NCI-H524 treated with DMSO at 0.1 percent for 48 hours (cell line): ENCODE measurements at places on chromosomes 2 and 18.

- DNase-seq: no peak
Observed at GRCh38 chr2:168396131-168396530, 59.9 kb upstream of the CERS6 start.

DNA sequence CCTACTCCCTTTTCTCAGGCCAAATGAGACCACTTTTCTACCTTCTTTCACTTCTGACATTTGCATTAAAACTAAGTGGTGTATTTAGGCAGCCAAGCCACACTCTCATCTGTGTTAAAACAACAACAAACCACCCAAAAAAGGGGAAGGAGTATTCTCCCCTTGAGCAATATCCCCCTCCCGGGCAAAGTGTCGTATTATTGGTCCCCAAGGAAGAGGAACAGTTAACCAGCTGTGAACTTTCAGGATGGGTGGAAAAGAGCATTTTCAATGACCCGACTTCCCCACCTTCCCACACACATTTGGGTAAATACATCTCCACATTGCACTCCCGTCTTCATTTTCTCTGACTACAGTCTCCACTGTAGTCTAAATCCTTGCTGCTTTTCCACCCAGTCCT, 44.3 kb downstream of the FEZ2 start:
- no peak for DNase-seq

DNA sequence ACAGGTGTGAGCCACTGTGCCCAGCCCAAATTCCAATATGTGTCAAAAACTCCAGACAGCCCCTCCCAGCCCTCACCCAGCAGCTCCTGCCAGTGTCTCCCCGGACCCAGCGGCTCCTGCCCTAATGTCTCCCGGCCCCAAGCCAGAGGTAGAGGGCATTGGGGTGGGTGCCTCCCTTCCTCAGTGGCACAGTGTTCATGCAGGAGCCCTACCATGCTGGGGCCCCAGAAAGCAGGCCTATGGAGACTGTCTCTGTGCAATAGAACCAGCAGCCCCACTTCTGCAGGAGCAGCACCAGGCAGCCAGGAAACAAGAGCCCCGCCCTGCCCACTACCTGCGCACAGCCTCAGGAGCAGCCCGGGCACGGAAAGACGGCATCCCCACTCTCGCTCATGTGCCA, 70.4 kb downstream of the EIPR1 start:
- DNase-seq: no peak

GRCh38 chr18:78196280-78196679, 783.3 kb upstream of the SALL3 start:
- DNase-seq: no peak

- DNase-seq: no peak
Observed at GRCh38 chr2:145591109-145591809, 1071.3 kb upstream of the ZEB2 start.

GRCh38 chr2:235312571-235312970, 181.3 kb upstream of the AGAP1 start:
- no peak for DNase-seq

DNA sequence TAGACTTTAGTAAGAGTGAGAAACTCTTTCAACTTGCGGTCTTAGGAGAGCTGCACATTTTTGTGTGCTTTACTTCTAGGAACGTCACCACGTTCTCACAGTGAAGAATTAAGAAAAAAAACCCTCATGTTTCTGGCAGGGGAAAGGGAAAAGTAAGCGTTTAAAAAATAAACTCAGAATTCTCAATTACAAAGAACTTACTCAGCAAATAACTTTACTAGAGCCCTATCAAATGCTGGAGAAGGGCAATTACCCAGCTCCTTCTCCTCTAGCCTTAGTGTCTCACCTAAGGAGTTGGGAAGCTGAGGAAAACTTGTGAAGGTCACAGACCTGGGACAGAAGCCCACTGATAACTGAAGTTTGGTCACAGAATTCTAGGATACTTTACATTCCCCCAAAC, 1500.3 kb downstream of the LRP1B start:
- DNase-seq: no peak

DNA sequence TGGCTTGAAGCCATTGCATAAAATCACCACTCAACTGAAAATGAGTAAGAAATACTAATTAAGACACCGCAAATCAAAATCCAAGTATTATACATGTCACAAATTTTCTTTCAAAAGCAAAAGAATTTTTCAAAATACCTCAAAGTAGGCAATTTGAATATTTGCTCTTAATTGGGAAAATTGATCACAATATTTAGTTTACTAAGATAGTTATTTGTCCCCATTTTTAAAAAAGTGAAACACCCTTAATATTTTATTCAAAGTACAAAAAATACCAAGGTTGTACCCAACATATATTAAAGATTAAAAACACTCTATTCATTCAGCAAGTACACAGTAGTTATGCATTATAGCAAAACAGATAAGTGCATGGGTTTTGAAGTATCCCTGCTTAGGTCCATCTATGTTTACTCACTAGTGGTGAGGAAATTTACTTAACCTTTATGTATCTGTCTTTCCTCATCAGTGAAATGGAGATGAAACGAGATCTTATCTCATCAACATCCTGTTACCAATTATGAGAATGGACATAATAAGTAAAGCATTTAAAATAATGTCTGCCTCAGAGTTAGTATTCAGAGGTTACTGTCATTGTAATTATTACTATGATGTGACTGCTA, 35.1 kb downstream of the VPS54 start:
- no peak for DNase-seq

DNA sequence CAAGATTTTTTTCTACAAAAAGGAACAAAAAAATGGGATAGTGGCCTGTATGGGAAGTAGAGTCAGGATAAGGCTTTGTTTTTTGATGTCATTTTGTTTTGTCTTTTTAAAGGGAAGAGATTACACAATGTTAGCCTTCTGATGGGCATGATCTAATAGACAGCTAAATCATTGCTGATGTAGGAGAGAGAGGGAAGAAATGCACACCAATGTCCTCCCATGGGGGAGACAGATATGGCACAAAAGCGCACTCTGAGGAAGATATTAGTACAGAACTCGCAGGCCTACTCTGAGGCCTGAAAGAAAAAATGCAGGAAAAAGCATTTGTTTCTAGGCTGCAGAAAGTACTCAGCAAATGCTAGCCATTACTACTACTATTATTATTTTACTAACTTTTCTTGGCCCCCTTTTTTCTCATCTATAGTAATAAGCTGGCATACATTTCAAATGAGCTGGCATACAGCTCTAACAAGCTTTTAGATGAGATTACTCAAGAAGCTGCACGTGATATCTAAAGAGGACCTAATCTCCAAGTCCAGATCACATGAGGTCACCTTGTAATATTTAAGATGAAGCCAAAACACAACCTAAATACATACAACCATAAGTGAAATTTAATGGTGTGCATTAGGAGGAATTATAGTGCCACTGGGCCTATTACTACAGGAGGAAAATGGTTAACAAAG, 269.4 kb upstream of the TANK start:
- DNase-seq: peak; percentile 73

DNA sequence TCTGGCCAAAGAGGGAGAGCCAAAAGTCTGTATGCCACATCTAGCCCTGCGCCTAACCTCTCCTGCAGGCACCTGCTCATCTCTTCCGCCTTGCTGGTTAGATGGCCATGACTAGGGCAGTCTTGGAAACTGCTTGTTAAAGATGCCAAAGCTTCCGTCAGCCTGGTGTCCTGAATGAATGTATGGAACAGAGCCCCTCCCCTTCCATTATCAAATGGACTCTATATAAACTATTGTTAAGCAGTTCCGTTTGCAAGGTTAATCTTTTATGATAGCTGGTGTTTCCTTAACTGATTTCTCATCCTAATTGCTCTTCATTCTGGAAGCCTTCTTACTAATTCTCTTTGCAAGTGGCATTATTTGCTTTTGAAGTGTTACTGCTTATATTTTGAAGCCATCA, 87.1 kb downstream of the ATP9B start:
- DNase-seq: no peak

DNA sequence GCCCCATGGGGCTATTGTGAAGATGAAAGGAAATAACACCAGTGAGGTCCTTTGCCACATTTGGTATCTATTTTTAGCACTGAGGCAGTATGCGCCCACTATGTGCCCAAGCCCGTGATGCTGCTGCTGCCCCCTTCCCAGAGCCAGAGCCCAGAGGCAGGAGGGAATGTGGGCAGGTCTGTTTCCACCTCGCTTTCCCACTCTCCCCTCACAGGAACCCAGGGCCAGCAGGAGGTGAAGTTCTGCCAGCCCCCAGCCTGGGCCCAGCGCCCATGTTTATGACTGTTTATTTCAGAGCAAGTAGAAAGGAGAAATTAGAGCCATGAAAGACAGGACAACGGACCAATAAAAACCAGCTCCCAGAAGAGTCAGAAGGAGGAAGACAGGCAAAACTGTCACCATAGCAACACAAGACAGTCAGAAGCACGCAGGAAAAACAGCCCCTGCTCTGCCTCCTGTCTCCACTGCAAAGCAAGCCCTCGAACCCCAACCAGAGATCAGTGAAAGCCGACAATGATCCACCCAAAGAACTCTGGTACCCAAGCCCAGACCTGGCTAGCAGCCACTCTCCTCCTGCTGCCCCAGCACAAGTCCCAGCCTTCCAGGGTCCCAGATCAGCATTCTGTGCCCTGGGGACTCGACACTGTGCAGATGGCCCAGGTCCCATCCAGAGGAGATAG, 1.4 kb downstream of the CYRIA start:
- DNase-seq: no peak

GRCh38 chr2:96963316-96963715, 23.1 kb downstream of the FAM178B start:
- DNase-seq: no peak

GRCh38 chr2:85680707-85681371, 12.8 kb upstream of the SFTPB start:
- DNase-seq: peak; percentile 49

DNA sequence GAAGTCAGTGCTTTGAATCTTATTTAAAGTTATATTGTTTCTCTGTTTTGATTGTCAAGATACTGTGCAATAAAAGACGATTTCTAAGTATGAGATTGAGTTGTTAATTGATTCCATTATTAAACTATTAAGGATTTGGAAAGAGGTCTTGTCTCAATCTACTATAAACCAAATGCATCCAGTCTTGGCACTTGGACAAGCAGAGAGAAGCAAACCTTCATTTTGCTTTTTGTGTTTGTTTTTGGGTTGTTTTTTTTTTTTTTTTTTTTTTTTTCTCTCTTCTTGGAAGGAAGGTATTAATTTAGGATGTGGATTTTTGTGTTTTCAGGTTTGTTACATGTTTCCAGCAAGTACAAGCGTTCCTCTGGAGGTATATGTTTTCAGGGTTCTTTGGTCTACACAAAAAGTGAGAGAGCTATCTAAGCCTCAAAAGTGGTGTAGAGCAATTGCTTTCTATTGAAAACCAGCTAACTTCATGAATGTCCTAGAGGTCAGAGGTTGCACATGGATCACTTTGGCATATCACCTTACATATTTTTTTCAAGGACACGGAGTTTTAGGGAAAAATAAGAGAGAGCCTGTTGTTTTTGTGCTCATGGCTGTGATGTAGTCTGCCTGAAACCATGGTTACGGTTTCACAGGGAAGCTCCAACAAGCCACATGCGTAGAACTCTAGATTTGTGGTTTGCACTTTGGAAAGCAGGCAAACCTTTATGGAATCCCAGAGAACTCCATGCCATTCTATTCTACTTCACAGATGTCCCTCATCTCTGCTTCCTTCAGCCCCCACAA, 1.8 kb downstream of the PRKCE start:
- no peak for DNase-seq

DNA sequence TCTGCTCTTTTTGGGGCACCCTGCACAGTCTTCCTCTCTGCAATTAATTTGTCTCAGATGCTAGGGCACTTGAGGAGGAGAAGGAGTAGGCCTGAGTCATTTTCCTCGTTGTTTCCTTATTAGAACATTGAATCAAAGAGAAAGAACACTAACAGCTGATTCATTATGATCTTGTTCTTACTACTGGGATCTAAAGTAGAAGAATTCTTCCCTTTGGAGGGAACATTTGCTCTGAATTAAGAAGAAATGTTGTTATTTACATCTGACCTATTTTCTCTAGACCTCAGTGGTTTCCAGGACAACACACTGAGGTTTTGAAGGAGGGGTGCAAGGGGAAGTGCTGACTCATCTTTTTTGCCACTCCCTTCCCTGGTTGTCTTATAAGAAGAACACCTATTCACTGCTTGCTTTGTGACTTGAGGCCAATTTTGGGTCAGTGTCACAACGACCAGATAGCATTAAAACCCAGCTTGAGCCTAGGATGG, 24.3 kb upstream of the STAT1 start:
- no peak for DNase-seq

- DNase-seq: no peak
Observed at GRCh38 chr18:57121542-57122112, 25.3 kb upstream of the BOD1L2 start.

DNA sequence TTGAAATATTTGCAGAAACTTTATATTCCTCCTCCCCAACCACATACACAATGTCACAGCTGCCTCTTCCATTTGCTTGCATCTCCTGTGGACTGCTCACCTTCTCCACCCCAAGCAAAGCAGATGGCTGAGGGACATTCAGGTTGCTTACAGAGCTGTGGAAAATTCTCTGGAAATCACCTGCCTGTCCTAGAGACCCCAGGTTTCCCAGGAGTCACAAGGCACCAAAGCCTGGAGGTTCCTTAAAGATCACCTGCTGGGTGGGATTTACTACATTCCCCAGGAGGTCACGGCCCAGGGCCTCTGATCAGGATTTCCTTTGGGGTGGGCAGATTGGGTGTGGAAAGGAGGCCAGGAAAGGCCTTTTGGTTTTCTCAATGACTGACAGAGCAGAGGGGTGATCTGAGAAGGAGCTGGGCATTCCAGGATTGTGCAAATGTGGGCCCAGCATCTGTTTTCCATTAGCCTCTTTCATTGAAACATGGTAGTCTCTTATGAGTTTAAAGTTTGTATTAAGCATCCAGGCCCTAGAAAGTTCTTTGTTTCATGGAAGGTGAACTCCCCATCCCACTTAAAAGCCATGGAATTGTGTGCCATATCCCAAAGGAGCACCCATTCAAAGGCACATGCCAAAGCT, 410.7 kb upstream of the TNP1 start:
- no peak for DNase-seq

DNA sequence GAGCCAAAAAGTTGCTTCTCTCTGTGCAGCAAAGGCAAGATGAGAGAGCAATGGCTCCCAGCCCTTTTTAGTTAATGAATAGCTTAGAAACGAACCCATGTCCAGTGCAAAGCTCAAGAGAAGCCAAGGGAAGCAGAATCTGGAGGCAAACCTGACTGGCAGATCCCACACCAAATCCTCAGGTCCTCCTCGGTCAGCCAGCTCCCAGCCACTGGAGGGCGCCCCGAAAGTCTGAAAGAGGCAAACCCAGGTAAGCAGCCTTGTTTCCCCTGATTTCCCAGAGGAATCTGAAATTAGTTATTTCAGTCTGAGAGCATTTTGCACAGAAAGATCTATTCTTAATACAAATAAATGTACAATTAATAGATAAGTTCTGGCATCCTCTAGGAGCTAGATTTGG, 71.3 kb upstream of the PID1 start:
- DNase-seq: no peak

DNA sequence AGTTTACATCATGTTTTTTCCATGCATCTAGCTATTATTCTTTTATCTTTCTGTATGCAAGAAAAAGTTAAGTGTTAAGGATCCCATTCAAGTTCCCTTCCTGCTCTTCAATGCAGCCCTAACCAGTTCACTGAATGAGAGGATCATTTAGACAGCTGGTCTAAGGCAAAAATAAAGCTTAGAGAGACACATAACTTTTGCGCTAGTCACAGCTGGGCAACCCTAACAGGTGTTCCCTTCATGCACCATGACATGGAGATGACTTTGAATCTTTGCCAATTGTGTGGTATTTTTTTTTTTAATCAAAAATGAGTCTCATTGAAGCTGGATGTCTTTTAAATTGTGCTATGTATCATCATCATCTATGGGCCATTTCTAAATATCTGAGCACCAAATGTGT, 393.8 kb upstream of the CYRIA start:
- no peak for DNase-seq

GRCh38 chr18:49731860-49732311, 81.4 kb downstream of the ACAA2 start:
- DNase-seq: no peak

- no peak for DNase-seq
Observed at GRCh38 chr2:54086157-54086556, 29.3 kb upstream of the ACYP2 start.
